Left lung (tissue), 14 donors: ENCODE measurements at places on chromosomes 11 and 22. TPM values are rescaled to one million over a fixed set of nuclear protein-coding genes. Genes with fewer than 3 reads are reported as not detected.
A peak's percentile ranks its signal among the peaks of the same experiment; 100 is the strongest.

Gene TRIM51
- not detected for total RNA-seq

Gene PGR
- total RNA-seq: 2.0 TPM

Gene ZFP91
- 50.1 TPM for total RNA-seq

Gene SYCE3
- not detected for total RNA-seq

Gene SLC35F2
- 9.2 TPM for total RNA-seq

Gene FAM111A
- 50.3 TPM for total RNA-seq

GRCh38 chr11:44424841-44425240, 114.9 kb upstream of the ALX4 start:
- H3K4me1 ChIP-seq: no peaks in the 10 kb centered on the region
- DNase-seq: no peak
- H3K27ac ChIP-seq: no peak overlapping the region
- no peaks in the 10 kb centered on the region for H3K36me3 ChIP-seq
- no peak overlapping the region for H3K4me3 ChIP-seq

GRCh38 chr11:47485107-47485506, 36.2 kb upstream of the RAPSN start:
- H3K36me3 ChIP-seq: peaks cover 14% of the 10 kb centered on the region
- no peak overlapping the region for H3K4me3 ChIP-seq
- peak overlapping the region; percentile 43 for H3K27ac ChIP-seq
- no peaks in the 10 kb centered on the region for H3K27me3 ChIP-seq

DNA sequence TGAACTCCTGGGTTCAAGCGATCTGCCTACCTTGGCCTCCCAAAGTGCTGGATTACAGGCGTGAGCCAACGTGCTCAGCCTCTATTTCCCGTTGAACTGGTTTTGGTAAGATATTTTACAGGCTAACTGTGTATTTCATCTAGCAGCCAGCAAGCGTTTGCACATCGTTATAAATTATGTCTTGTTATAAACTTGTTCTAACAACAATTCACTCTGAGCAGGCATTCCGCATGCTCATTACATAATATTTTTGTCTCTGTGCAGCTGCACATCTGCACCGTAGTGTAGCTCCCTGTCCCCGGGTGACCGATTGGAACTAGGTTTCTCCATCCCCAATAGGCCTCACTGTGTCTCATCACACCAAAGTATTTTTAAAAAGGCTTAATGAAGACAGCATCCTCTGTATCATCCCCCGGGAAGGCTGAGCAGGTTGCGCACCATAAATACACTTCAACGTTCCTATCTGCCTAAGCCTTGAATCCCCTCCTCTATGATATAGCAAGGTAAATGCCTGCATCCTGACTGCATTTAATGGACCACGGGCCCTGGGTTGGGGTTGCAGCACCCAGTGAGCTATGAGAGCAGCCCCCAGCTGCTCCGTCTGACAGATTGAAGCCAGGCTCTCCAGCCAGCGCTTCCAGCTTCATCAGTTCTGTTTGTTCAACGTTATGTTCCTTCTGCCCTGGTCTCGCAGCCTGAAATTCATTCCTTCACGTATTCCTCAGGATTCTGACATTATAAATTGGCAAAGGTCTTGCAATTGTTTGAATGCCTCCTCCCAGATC, 47.7 kb downstream of the TST start:
- H3K27me3 ChIP-seq: no peaks in the 10 kb centered on the region
- H3K4me3 ChIP-seq: no peak overlapping the region
- no peak for DNase-seq
- no peaks in the 10 kb centered on the region for H3K36me3 ChIP-seq

GRCh38 chr11:33893711-33894397, 2.0 kb upstream of the LMO2 start:
- H3K27me3 ChIP-seq: no peaks in the 10 kb centered on the region
- no peaks in the 10 kb centered on the region for H3K36me3 ChIP-seq
- H3K27ac ChIP-seq: peak overlapping the region; percentile 92
- peak overlapping the region; percentile 26 for H3K4me3 ChIP-seq
- no peak for DNase-seq
- peaks cover 79% of the 10 kb centered on the region for H3K4me1 ChIP-seq

- no peak overlapping the region for H3K27ac ChIP-seq
- H3K27me3 ChIP-seq: no peaks in the 10 kb centered on the region
- H3K4me1 ChIP-seq: no peaks in the 10 kb centered on the region
Observed at GRCh38 chr22:35076630-35077029, 10.7 kb downstream of the ISX start.

DNA sequence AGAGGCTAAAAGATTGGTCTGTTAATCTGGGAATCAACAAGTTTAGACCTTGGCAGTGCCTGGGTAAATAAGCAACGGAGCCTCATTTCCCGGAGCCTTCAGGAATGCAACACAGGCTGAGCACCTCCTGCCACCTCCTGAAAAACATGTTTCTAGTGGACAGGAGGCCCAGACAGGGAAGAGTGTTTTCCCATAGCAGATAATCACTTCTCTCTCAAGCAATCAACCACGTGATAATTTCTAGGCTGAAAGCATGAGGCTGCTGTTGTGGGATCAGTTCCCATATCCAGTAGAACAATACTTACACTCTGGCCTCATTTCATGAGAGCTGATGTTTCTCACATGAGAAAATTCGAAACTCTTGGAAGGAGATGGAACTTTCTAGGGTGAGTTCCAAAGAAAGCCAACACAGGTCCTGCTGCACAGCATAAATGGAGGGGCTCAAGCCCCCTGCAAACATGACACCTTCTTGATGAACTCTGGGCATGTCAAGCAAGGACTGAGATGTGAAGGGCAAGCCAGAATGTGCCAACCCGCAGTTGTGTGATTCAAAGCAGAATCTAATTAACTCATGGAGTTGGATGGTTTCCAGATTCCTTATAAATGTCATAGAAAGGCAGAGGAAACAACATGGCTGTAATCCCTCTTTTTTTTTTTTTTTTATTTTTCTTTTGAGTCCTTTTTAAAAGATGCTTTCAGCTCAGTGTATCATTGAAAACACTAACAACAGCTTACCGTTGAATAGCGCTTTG, 228.5 kb upstream of the SESN3 start:
- DNase-seq: no peak
- H3K27ac ChIP-seq: no peak overlapping the region
- no peaks in the 10 kb centered on the region for H3K36me3 ChIP-seq
- no peaks in the 10 kb centered on the region for H3K27me3 ChIP-seq

DNA sequence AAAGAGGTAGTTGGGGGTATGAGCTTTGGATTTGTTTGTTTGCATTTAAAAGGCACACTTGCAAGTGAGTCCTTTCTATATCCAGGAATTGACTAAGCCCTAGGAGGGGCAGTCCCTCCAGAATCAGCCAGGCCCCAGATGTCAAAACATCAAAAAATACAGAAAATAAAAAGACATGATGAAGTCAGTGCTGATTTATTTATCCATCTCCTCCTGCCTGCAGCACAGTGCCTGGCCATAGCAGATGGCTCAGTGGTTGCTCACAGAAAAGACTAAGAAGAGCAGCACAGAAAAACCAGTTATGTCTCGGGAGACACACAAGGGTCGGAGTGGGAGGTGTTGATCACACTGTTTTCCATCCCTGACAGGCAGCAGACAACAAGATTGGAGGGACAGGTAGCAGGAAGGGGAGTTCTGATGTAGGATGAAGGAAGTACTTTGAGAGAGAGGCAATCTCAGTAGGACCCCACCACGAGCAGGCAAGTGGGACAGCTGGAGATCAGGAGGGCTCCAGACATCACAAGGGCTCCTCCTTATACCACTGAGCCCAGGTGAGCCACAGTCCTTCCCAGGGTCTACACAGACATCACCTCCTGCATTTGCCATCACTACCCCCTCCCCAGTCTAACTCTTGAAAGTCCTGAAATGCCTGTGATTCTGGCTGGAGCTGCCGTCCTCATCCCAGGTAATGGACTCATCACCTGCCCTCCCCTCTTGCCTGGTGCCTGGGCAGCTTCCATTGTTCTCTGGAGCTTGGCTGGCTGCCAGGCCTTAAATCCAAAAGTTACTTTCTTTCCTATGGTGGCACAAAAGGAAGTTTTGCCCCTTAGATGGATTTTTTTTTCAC, 32.3 kb downstream of the TMPRSS5 start:
- H3K4me3 ChIP-seq: no peak overlapping the region
- H3K27ac ChIP-seq: no peak overlapping the region
- no peaks in the 10 kb centered on the region for H3K27me3 ChIP-seq
- no peak for DNase-seq
- H3K4me1 ChIP-seq: no peaks in the 10 kb centered on the region

DNA sequence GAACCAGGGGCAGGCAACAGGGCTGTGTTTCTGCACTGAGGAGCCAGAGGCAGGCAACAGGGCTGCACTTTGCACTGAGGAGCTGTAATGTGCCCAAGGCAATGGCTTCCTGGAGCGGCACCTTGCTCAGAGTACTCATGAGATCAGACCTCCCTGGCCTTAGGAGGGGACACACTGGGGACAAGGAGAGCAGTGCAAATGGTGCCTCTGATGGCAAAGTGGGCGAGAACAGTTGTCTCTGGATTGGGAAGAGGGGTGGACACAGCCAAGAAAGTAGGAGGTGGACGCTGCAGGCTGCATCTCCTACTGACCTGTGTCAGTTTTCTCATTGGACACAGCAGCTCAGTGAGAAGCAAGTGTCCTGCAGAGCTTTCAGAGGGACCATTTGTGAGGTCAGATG, 1443.3 kb downstream of the TBC1D22A start:
- DNase-seq: no peak
- H3K27me3 ChIP-seq: no peaks in the 10 kb centered on the region
- H3K4me1 ChIP-seq: no peaks in the 10 kb centered on the region
- H3K36me3 ChIP-seq: no peaks in the 10 kb centered on the region

GRCh38 chr22:28883657-28883916, 215 bp downstream of the ZNRF3 start:
- peak overlapping the region; percentile 27 for H3K4me3 ChIP-seq
- H3K4me1 ChIP-seq: peaks cover 21% of the 10 kb centered on the region
- no peaks in the 10 kb centered on the region for H3K36me3 ChIP-seq
- no peak overlapping the region for H3K27ac ChIP-seq
- no peak for DNase-seq
- H3K27me3 ChIP-seq: peaks cover 17% of the 10 kb centered on the region

GRCh38 chr22:27438271-27438980, 363.1 kb downstream of the MN1 start:
- peaks cover 5% of the 10 kb centered on the region for H3K4me1 ChIP-seq
- DNase-seq: peak; percentile 73
- H3K27ac ChIP-seq: no peak overlapping the region
- no peaks in the 10 kb centered on the region for H3K27me3 ChIP-seq
- no peaks in the 10 kb centered on the region for H3K36me3 ChIP-seq
- H3K4me3 ChIP-seq: no peak overlapping the region

DNA sequence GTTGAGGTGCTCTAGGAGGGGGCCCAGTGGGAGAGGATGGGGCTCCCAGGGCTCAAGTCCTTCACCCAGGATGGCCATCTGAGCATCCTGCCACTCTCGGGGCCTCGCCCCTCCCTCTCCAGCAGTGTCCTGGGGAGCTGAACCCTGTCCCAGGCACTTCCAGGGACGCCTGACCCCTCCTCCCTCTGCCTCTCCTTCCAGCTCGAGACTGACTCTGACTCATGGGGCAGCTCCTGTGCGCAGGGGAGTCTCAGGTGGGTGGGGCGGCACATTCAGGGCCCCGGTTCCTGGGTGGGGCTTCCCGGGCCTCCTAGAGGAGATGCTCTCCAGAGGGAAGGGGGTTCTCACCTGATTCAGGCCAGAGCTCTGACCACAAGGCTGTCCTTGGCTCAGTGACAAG, 77.1 kb upstream of the IGLL5 start:
- H3K27ac ChIP-seq: no peak overlapping the region
- H3K36me3 ChIP-seq: no peaks in the 10 kb centered on the region
- no peak for DNase-seq
- H3K4me3 ChIP-seq: no peak overlapping the region

DNA sequence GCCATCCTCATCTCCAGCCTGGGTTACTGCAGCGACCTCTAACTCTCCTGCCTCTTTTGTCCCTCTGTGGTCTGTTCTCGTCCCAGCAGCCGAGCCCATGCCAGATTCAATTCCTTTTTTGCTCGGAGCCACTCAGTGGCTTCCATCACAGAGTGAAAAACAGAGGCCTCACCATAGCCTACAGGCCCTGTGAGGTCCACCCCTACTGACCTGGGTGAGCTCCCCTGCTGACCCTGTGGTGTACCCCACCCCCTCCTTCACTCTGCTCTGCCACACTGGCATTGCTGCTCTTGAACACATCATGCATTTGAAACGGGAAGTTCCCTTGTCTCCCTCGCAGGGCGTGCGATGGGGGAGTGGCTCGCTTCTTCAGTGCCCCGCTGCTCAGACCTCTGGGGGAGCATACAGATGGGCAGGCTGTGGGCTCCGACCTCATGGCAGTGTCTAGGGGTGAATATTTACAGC, 2.1 kb downstream of the AIP start:
- H3K27me3 ChIP-seq: no peaks in the 10 kb centered on the region
- no peak overlapping the region for H3K27ac ChIP-seq
- DNase-seq: no peak
- H3K36me3 ChIP-seq: no peaks in the 10 kb centered on the region
- no peak overlapping the region for H3K4me3 ChIP-seq
- peaks cover 18% of the 10 kb centered on the region for H3K4me1 ChIP-seq

DNA sequence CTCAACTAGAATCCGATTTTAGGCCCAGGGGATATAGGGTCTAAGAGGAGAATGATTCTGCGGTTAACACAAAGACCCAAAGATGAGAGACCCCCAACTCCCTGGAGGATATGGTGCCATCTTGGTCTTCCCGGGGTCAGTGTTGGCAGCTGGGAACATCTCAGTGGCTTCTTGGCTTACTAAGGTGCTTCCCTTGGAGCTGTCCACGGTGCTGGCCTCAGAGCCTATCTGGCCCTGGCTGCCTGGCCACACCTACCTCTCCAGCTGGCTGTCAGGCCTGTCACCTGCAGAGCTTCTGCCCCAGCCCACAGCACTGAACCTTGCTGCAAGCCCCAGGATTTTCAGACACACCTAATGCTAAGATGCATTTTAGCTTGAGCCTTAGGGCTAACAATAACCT, 70.7 kb upstream of the THY1 start:
- H3K4me1 ChIP-seq: no peaks in the 10 kb centered on the region
- no peak for DNase-seq
- H3K36me3 ChIP-seq: no peaks in the 10 kb centered on the region
- no peak overlapping the region for H3K27ac ChIP-seq
- no peak overlapping the region for H3K4me3 ChIP-seq
- H3K27me3 ChIP-seq: peaks cover 22% of the 10 kb centered on the region

DNA sequence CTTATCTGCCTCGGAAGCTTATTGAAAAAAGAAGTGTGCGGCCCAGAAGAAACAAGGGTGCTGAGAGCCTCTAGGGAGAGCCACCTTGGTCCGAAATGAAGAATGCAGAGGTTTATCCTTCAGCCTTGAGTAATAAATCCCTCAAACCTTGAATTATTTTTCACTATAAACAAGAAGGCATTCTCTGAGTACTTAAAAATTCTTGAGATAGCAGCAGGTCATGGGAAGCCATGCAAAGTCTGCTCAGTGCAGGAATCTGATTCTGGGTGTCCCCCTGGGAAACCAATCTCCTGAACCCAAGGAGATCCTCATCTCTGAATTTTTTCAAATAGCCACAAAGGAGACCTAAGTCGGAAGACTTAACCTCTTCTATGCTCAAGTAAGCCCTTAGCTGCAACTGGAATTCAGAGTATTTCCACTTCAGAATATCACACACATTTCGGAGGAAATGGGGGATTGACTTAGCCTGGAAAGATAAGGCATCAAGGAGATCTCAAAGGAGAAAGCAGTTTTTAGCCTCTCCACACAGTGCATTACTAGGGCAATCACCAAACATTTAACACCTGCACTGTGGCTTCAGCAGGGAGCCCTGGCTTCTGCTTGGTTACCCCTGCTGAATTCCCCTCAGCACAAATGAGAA, 365.0 kb downstream of the ETS1 start:
- no peaks in the 10 kb centered on the region for H3K27me3 ChIP-seq
- H3K4me3 ChIP-seq: no peak overlapping the region
- no peak for DNase-seq
- no peaks in the 10 kb centered on the region for H3K4me1 ChIP-seq
- H3K27ac ChIP-seq: no peak overlapping the region
- H3K36me3 ChIP-seq: no peaks in the 10 kb centered on the region

GRCh38 chr11:38416141-38416540, 1818.1 kb upstream of the RAG2 start:
- no peaks in the 10 kb centered on the region for H3K4me1 ChIP-seq
- H3K27ac ChIP-seq: no peak overlapping the region
- H3K27me3 ChIP-seq: no peaks in the 10 kb centered on the region
- no peak overlapping the region for H3K4me3 ChIP-seq
